LHCN-M2 (cell line): ENCODE measurements at places on chromosomes 13 and 19.

DNA sequence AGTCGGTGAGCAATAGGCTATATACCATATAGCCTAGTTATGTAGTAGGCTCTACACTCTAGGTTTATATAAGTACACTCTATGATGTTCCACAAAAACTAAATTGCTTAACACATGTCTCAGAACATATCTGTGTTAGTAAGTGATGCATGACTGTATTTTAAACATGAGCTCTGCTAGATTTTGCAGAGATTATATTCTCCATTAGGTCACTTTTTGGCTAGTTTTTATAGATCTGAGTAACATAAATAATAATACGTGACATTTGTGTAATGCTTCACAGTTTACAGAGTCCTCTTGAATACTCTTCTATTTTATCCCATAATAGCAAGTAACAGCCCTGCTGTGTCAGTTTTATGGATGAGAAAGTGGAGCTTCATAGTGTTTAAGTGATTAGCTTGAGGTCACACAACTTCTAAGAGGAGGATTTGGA, 47.8 kb downstream of the NDFIP2 start:
- DNase-seq = no peak

DNA sequence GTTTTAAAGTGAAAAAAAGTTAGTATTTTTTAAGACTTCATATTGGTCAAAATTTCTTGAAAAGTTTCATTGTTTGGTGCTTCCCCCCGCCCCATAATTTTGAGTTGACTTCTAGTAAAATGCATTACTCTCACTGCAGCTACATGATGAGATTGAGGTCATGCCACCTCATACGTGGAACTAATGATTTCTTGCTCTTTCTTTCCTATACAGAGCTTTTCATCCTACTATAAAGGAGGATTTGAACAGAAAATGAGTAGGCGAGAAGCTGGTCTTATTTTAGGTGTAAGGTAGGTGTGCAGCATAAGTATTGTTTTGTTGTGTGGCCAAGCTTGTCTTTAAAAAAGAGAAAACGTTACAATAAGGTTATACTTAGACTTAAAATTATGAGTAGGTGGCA, 55.0 kb downstream of the DNAJC15 start:
- DNase-seq = no peak

- DNase-seq = no peak
These were observed 21.8 kb upstream of the OBI1 start for GRCh38 chr13:78680576-78681350.

DNA sequence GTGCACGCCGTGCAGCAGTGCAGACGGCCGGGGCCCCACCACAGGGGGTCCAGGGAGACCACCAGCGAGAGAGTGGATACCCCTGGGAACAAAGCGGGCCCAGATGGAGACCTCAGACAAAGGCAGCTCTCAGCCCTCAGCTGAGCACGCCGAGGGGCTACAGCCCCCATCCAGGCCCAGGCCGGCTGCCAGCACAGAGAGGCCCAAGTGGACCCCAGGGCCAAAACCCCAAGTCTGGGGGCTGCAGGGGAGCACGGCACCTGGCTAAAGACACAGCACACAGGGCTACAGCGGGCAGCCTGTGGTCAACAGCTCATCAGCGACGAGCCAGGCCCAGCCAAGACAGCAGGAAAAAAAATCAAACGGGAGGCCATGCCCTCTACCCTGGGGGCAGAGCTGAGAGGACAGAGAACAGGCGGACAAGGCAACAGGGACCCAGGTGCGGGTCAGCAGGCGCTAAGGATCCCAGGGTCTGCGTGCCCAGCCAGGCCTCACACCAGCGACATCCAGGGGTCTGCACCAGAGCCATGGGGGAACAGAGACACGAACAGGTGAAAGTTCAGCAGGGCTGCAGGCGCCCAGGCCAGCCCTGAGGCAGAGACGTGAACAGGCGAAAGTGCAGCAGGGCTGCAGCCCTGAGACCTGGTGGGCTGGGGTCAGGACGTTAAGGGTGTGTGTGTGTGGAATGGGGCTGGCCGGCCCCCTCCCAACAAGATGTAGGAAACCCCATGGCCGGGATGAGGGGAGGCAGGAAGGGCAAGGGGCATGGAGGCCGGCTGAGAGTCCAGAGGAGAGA, 34.3 kb downstream of the RASA3 start:
- no peak for DNase-seq

- DNase-seq = no peak
These were observed 5.8 kb downstream of the FUZ start for GRCh38 chr19:49807058-49807903.

DNA sequence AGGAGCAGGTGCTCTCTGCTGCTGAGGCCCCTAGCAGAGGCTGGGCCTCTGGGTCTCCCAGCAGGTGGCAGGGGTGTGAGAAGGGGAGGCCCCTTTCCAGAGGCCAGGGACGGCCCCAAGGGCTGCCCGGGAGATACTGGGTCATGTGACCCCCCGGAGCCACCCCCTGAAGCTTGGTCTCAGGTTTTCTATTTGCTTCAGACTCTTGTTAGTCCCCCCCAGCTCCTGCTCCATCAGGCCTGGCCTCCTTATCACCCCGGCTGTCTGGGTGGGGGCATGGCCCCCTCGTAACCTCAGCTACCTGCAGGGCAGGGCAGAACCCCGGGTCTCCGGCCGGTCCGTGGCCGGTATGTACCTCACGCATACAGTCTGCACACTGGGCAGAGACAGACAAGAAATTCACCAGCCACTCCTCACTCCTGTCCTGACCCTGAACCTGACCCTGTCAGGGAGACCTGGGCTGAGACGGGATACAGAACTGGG, 13.2 kb upstream of the TCF3 start:
- DNase-seq = no peak

DNA sequence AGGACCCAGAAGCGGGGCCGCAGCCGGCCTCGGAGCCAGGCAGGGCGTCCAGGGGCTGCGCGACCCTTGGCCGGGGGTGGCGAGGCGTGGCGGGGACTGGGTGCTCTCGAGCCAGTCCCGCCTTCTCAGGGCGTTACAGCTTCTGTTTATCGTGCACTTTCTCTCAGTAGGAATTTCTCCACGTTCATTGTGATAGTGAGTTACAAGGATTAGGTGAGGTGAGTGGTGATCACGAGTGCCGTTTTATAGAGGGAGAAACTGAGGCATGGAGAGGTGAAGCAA, 600 bp downstream of the AP1M1 start:
- DNase-seq = no peak

- DNase-seq = no peak
These were observed 25.3 kb upstream of the DPY19L3 start for GRCh38 chr19:32380269-32380668.

DNA sequence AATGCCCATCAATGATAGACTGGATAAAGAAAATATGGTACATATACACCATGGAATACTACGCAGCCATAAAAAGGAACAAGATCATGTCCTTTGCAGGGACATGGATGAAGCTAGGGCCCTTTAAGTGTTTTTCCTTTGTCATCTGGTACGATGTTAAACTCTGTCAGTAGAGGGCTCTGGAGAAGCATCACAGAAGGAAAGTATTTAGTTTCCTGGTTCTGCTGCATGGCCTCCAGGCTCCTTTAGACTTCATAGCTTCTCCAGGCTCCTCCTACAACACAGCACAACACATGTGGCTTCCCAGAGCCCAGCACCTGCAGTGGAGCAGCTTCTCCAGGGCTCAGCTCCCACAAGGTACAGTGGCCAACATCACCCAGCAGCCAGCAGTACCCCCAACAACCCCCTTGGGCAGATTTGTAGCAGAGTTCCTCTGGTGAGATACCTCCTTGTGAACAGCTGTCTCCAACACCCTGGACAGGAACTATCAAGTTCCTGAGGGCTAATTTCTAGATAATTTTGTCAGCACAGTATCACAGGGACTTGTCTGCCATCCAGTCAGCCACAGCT, 63.4 kb downstream of the KCTD12 start:
- peak; percentile 82 for DNase-seq

DNA sequence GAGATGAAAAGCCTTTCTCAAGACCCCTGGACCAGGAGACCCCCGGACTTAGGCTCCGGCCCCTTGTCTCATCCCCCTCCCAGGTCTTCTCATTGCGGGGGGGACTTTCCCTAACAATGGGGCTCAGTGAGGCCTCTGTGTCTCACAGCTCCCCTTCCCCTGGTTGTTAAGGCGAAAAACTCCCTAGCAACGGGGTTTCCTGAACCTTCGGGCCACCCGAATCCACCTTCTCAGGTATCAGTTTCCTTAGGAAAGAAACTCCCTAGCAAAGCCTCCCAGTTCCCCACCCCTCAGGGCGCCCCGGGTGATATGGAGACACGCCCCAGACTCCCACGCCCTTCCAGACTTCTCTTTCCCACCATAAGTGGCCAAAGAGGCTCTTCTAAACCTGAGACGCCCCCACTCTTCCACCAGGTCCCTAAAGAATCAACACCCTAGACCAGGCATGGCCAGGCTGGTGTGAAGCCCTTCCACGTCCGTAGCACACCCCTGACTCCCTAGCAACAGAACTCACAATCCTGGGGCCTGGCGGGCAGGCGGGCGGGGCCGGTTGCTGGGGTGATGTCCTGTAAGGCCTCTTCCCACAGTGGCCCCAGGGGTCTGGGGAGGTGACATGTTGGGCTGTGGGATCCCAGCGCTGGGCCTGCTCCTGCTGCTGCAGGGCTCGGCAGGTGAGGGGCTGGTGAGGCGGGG, at the start of gene TMEM190:
TMEM190 (plus strand) TSS at position 586 of the 693 bp plus-strand sequence; CDS start at position 614, 28 bp downstream.
- DNase-seq = no peak

DNA sequence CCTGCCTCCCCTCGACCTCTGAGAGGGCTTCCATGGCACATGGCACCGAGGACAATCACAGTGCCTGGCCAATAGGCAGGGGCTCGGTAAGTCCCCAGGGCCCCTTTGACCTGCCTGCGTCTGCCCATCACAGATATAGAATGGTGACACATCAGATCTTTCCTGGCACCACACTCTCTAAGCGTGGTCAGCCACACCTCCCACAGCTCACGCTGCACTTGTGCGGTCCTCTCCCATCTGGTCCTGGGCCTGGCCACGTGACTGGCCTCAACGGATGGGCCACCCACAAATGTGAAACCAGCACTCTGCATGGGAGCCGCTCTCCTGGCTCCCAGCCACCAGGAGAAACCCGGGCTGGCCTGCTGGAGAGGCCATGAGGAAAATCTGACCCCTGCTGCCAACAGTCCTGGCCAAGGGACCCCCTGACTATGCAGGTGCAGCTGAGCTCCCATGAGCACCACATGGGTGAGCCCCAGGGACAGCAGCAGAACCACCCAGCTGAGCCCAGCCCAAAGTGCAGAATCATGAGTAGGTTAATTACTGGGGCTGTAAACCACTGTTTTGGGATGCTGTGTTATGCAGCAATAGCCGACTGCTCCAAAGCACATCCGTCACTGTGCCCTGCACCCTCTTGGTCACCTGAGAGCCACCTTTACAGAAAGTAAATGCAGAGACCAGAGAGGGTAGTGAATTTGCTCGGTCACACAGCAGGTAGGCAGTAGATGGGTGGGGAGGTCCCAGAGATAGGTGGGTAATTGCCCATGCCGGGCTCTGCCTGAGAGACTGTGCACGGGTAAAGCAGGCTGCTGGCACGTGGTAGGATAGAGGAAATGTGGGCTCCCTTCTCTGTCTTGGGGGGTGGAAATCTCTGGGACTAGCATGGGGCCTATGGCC, 9.7 kb upstream of the MEF2B start:
- no peak for DNase-seq

DNA sequence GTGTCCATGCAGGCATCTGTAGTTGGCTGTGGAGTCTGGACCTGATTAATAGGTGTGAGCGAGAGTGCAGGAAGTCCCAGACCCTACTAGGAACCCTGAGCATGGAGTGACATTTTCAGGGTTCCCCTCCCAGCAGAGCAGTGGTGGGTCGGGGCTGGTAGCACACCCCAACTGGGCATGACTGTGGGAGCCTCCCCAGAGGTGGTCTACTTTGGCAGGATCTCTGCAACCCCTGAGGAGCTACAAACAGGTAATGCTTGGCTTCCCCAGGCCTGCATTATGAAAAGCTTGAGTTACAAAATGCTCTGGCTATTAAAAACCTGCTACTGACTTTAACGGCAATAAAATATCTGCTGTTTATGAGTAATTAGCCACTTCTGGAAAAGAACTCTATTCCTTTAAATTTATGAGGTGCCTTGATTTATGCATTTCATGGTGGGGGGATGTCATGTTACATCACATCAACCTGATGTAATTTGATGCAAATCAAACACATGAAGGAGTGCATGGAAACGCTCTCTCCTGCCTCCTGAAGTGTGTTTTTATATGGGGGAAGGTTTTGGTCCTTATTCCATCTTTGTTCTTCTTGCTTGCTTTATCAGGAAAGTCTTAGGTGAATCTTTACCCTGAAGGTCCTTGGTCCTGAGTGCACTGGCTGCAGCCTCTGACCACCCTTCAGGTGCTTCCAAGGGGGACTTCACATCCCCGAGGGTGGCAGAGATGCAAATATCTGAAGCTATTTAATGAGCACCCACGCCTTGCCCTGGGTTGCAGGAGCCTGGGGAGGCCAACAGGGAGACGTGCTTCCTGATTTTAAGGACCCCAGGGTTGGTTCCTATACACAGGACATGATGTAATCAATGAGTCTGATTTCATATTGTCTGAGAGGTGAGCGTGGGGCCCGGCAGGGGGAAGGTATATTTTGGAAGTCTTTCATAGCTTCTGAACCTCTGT, 54.0 kb downstream of the ZNF536 start:
- DNase-seq = no peak

DNA sequence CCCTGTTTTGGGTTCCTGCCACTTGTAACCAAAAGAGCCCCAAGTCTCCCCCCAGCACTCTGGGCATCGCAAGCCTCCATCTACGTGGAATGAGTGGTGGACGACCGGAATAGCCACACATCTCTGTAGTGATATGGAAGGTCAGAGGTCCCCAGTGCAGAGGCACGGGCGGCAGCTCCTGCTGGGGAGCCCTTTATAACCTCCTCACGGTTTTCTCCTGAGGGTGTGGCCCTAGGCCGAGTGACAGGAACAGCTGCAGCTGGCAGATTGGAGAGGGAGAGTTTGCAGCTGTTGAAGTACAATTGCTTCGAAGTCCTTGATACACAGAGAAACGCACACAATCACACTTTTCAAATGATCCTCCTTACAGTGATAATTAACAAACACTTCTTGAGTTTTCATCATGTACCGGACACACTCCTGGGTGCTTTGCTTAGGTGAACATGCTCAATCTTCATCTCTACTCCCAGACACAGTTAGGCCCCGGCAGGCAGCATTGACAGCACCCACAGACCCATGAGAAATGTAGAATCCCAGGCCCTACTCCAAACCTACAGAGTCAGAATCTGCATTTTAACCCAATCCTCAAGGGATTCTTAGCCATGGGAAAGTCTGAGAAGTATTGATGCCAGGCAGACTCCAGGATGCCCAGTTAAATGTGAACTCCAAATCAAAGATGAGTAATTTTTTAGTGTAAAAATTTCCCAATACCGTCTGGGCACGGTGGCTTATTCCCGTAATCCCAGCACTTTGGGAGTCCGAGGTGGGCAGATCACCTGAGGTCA, 4.9 kb upstream of the ZNF787 start:
- peak; percentile 98 for DNase-seq

GRCh38 chr19:37983153-37983552, 76.1 kb downstream of the SIPA1L3 start:
- DNase-seq = peak; percentile 25

GRCh38 chr13:107964395-107964794, 250.9 kb downstream of the LIG4 start:
- DNase-seq = no peak
